Renal pelvis (tissue), 12 donors: ENCODE measurements at places on chromosomes 3 and 15. TPM values are rescaled to one million over a fixed set of nuclear protein-coding genes. Genes with fewer than 3 reads are reported as not detected.

GRCh38 chr3:36920884-36921567, 23.8 kb downstream of the TRANK1 start:
- DNase-seq: no peak

Gene REC114
- not detected for polyA plus RNA-seq

Gene MASP1
- polyA plus RNA-seq: 8.5 TPM

- DNase-seq: no peak
Observed at GRCh38 chr15:49901996-49902684, 216.9 kb downstream of the ATP8B4 start.

DNA sequence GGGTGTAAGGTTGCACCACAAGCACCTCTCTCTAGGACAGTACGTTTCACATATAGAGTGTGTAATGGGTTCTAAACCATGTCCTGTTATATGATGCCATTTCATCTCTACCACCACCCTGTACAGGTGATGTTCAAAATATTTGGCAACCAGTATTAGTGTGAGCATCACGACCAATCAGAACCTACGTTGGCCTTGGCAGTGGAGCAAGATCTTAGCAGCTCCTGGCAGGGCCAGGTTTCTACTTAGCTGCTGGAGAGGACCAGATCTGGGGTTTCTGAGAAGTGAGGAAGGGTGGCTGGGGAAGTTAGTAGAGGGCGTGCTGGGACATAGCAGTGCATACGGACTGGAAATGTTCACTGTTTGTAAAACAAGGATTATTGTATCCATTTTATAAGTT, 23.1 kb upstream of the MITF start:
- DNase-seq: no peak

Gene UBA7
- 36.8 TPM for polyA plus RNA-seq

Gene ZDHHC3
- 87.8 TPM for polyA plus RNA-seq
